ENCODE measurements at places on chromosomes 3 and 15. TPM values are rescaled to one million over a fixed set of nuclear protein-coding genes. Genes with fewer than 3 reads are reported as not detected.
A peak's percentile ranks its signal among the peaks of the same experiment; 100 is the strongest.

Gene C3orf85
- not detected for total RNA-seq

- H3K36me3 ChIP-seq: no peaks in the 10 kb centered on the region
- no peaks in the 10 kb centered on the region for H3K27me3 ChIP-seq
- H3K27ac ChIP-seq: no peak overlapping the region
Measured at GRCh38 chr3:40691452-40691861, 166.7 kb downstream of the ZNF621 start.

- H3K27ac ChIP-seq: no peak overlapping the region
- no peak for DNase-seq
- H3K36me3 ChIP-seq: 0 out of 2 replicates have a peak, but pooled peaks cover 4% of the 10 kb centered on the region
- no peak overlapping the region for H3K4me3 ChIP-seq
- H3K4me1 ChIP-seq: no peaks in the 10 kb centered on the region
Measured at GRCh38 chr15:65258375-65259262, 28.1 kb downstream of the PARP16 start.

DNA sequence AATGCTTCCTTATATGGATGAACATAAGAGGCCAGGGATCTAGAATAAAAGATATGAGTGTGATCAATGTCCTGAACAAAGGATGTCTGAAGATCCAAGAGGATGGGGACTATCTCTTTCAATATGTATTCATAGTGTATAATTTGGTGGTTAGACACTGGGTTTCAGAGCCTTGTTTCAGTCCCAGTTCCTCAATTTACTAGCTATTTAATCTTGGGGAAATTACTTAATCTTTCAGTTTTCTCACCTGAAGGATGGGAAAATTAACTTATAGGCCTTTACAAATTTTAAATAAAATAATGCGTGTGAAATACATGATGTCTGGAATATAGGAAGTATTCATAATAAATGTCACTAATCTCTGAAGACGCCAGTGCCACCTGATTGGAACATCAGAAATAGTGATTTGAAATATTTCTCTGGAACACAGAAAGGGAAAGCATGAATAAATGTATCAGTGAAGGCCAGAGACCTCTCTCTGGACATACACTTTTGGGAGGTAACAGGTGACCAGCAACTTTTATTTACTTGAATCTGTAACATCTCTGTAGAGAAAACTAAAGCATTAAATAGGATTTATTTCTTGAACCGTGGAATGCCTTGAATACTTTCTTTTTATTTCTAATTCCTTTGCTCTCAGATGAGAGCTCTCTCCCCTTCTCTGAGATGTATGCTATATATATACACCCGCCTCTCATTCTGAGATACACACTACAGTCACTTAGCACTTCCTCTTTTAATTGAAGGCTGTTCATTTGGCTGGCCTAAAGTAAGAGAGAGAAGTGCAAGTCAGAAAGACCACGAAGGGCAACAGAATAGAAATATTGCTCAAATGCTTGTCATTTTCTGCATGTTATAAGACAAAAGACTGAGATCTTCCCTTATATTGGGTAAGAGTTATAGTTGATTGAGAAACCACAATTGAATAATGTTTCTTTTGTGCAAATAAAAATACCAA lies 407.1 kb downstream of the LSAMP start:
- peak; percentile 65 for DNase-seq
- H3K27ac ChIP-seq: no peak overlapping the region
- H3K4me1 ChIP-seq: peaks cover 7% of the 10 kb centered on the region
- no peak overlapping the region for H3K4me3 ChIP-seq
- no peaks in the 10 kb centered on the region for H3K36me3 ChIP-seq

Measured in Karpas-422 (cell line).